IPS DF 6.9 (cell line): ENCODE measurements at places on chromosomes 3 and 15.

DNA sequence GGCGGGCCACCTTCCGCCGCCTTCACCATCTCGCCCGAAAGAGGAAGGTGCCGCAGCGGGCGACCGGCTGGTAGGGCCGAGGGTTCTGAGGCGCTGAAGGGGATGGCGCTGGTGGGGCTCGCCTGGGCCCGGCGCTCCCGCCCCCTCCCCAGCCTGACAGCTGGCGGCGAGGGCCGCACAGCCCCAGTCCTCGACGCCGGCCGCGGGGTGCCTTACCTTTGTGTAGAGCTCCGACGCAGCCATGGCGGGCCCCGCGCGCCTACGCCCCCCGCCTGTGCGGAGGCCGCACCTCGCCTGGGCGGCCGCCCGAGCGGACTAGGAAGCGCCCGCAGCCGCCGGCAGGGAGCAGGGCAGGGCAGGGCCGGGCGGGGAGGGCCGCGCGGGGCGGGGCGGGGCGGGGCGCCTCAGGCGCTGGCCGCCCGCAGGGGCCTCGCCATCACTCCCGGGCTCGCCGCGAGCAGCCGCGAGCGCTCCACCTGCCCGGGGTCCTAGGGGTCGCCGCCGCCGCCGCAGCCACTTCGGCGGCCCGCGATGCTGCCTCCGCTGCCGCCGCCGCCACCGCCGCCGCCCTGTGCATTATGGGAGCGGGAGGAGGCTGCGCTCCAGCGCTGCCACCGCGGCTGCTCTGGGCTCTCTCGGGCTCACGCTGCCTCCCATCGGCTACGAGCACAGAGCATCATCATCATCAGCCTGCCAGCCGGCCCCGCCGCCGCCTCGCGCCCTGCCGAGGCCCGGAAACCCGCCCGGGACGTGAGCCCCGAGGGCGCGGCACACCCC lies at the start of gene MYO5A:
MYO5A (minus strand) TSS at position 317 of the 777 bp plus-strand sequence; CDS start at position 243, 74 bp downstream.
- DNase-seq, result no peak

GRCh38 chr15:65008983-65009382 lies 19.3 kb upstream of the SPG21 start:
- no peak for DNase-seq

DNA sequence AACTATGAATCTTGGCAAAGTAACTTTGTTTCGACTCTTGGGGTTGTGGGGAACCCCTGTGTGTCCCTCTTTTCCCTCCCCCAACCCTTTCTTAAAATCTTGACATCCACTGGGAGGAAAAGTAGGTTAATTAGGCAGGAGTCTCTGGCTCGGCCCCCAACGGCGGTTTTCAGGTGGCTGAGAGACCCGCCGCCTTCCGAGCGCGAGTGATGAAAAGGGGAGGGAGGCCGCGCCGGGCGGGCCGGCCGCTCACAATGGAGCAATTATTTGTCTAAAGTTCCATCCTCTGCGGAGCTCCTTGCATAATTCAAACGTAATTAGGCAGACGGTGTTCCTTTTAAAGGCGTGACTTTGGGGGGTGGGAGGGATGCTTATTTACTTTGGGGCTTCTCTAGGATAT lies 51.7 kb downstream of the ZIC4 start:
- no peak for DNase-seq

- DNase-seq, result no peak
Measured at GRCh38 chr15:32125595-32125994, 95.3 kb downstream of the CHRNA7 start.

- DNase-seq, result no peak
Measured at GRCh38 chr3:141181819-141182218, 49.8 kb upstream of the PXYLP1 start.

DNA sequence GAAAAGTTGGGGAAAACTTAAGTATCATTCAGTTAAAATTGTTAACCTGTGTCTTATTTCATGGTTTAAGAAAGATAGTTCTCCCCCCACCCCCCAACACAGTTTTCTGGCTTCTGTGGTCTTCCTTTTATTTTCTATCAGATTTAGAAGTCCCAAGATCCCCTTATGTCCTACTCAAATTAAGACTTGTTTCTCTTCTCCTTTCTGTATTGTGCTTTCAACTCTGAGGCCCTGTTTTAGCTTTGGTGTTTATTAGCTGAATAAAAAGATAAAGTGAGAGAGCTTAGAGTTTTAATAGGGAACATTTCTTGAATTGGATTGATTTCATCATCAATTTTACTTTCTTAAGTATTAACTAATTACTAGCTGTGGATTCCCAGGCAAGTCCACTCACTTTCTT lies 62.6 kb downstream of the AKAP13 start:
- DNase-seq, result no peak

GRCh38 chr3:128390867-128391266 lies 75.8 kb downstream of the DNAJB8 start:
- DNase-seq, result no peak

DNA sequence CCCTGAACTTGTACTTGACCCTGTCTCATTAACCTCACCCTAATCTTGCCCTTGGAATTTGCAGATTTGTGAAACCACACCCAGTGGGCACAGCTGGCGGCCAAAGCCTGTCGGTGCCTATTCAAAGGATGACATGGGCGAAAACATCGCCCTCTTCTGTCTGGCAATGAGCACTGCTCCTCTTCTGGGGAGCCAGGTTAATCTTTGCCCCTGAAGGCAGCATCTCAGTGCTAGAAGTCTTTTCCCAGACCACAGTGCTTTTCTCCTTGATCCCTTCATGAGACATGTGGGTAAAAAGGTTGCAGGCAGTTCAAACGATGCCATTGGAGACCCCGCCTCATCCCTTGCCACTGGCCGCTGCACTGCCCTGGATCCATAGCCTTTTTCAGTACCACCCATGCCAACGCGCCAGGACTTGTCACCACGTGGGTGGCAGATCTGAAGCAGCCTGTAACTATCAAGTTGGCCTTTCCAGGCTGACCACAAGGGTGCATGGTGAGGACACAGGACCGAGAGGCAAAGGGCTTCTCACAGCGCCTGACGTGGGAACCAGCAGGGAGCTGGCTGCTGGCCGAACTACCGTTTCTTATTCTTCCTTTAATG lies 6.5 kb upstream of the DNASE1L3 start:
- no peak for DNase-seq

GRCh38 chr15:54605043-54605442 lies 591.7 kb downstream of the RSL24D1 start:
- no peak for DNase-seq

- DNase-seq, result no peak
Measured at GRCh38 chr3:30495172-30496065, 111.0 kb upstream of the TGFBR2 start.

- DNase-seq, result no peak
Measured at GRCh38 chr15:78691167-78691850, 50.3 kb upstream of the CHRNB4 start.

GRCh38 chr3:106386050-106386449 lies 517.2 kb upstream of the CBLB start:
- no peak for DNase-seq

DNA sequence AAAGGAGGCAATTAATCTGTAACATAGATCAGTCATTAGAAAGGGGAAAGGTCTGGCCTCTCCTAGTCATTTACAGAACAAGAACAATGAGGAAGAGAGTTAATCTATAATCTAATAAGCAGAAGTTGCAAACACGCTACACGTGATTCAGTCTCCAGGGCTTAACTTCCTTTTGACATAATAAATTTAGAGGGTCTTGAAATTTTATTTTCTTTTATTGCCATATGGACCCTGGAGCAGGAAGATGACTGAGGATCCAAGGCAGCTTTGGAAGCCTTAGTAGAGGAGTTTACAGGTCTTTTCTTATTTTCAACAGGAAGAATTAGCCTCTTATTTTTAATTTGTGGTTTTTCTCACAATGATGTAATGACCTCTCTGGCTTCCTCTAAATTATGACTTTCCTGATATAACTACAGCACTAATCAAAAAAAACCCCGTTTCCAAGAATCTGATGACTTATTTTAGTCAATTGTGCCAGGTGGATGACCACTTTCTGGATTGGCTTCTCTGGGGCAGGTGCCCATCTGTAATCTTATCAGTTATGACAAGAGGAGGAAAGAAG lies 32.2 kb downstream of the ADGRG7 start:
- no peak for DNase-seq

GRCh38 chr3:80113331-80113730 lies 345.5 kb upstream of the ROBO1 start:
- no peak for DNase-seq

- DNase-seq, result no peak
Measured at GRCh38 chr3:155766206-155766605, 21.3 kb upstream of the PLCH1 start.

GRCh38 chr3:52836471-52836845 lies 1.6 kb upstream of the MUSTN1 start:
- DNase-seq, result no peak

DNA sequence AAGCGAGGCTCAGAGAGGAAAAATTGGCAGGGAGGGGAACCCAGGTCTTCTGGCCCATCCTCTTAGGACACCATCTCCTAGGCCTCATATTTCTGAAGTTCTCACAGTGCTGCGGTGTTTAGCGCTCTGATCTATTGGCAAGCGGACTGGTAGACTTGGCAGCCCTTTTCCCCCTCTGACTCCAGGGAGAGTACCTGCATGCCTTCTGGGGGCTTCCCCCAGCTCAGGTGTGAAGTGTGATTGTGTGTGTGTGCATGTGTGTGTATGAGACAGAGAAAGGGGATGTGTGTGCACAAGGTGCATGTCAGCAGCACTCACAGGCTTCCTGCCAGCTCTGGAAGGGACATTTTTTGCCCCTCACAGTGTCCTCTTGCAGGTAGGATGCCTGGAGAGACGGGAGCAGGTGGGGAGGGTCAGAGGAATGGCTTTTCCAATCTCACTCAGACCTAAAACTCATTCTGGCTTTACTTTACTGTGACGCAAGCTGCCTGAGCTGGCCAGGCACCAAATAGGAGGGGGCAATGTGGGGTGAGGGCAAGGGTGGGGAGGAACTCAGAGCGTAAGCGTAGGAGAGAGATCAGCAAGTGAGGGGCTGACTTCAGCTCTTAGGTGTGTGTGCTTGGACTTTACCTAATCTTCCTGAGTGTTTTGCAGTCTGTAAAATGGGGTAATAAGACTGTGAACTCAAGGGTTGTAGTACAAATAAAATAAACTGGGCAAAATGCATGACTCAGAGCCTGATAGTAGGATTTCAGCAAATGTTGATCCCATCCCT lies 4.0 kb upstream of the IL17RE start:
- no peak for DNase-seq

DNA sequence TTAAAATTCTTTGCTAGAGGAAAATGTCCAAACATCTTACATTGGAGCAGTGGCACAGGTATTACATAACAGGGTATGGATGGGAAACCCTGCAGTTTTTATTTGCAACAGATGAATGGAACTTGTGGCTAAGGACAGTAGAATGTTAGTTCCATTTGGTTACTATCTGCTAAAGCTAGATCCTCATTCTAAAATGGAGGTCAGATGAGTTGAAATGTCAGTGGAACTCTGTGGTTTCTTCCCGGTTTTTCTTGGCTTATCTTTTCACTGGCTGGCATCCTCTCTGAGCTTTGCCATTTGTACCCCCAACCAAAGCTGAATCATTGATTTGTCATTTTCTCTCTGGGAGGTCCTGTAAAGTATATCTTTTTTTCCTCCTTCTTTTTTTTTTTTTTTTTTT lies 68.9 kb downstream of the ARMC8 start:
- no peak for DNase-seq

DNA sequence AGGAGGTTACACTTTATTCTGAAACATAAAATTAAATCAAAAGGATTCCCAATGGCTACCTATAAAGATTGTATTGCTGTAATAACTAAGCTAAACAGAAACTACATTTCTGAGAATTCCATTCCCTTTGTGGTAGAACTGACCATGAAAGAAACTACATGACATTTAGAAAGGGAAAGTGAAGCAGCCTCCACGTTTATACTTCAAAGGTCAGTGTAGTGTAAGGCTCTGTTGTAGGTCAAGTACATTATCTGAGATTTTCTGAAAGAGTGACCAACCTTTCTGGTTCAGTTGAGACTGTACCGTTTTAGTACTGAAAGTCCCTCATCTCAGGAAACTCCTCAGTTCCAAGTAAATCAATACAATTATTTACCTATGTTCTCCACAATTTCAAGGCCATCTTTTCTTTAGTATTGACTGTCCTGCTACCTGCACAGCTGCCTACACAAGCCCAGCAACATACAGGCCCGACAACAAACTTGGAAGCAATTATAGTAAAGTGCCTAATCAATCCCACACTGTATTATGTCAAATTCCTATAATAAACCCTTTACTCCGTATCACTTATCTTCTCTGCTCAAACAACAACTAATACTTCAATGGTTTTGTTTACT lies 343.0 kb downstream of the PLOD2 start:
- no peak for DNase-seq

GRCh38 chr3:190533511-190534281 lies 19.8 kb downstream of the IL1RAP start:
- no peak for DNase-seq

DNA sequence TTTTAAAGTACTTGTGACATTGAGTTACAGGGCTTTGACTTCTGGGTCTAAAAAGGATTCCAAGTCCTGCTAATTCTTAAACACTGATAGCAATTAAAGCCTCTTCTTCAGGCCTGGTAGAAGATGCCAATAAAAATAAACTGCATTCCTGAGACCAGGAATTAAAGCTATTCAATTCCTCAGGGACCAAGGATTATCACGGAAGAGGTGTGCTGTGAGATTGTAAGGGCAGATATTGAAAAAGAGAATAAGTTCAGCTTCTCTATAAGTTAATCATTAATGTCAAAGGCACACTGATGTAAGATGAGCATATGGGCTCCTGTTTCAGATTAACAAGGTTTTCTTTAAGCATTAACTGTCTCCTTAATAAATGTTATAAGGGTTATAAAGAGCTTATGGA lies 611.3 kb downstream of the SI start:
- DNase-seq, result no peak

- DNase-seq, result peak; percentile 48
Measured at GRCh38 chr3:126212620-126213378, 32.4 kb upstream of the ALDH1L1 start.

DNA sequence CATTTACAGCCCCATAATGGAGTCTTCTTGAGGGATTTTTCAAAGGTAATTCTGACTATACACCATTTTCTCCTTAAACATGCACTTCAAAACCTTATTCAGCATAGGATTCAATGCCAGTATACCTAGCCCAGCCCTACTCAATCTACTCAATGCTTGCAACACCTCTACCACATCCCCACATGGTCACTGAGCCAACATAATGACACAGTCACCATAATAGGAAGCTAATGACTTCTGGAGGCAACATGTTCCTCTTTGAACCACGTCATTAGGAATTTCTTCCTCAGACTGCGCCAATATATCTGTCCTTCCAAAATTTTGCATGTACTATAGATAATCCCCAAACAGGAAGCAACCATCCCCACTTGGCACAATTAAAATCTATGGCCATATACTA lies 153.9 kb upstream of the SETMAR start:
- DNase-seq, result no peak

- DNase-seq, result no peak
Measured at GRCh38 chr15:84955089-84955848, 26.4 kb upstream of the PDE8A start.
